Muscle of back (tissue), 13 donors: ENCODE measurements at places on chromosomes 11 and 22.

DNA sequence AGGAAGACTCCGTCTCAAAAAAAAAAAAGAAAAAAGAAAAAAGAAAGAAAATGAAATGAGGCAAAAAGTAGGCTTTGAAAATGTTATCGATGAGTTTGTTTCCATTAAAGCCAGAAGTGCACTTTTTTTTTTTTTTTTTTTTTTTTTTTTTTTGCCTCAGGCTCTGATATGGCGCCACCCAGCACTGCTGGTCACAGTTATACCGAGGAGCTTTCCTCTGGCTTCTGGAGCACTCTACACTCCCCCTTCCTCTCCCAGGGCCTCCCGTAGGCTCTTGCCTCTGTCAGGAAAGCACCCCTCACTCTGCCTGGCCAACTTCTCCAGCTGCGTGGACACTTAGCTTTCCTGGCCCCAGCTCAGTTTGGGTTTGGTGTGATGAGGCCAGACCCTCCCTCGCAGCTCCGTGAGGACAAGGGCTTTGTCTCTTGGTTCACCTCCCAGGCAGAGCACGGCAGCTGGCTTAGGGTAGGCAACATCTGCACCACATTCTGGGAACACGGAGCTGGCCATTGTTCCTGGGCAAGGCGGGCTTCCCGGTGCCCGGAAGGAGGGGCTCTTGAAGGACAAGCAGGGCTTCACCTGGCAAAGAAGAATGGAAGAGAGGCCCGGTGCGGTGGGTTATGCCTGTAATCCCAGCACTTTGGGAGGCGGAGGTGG is 16.9 kb downstream of the FADS2 start:
- DNase-seq, result no peak

DNA sequence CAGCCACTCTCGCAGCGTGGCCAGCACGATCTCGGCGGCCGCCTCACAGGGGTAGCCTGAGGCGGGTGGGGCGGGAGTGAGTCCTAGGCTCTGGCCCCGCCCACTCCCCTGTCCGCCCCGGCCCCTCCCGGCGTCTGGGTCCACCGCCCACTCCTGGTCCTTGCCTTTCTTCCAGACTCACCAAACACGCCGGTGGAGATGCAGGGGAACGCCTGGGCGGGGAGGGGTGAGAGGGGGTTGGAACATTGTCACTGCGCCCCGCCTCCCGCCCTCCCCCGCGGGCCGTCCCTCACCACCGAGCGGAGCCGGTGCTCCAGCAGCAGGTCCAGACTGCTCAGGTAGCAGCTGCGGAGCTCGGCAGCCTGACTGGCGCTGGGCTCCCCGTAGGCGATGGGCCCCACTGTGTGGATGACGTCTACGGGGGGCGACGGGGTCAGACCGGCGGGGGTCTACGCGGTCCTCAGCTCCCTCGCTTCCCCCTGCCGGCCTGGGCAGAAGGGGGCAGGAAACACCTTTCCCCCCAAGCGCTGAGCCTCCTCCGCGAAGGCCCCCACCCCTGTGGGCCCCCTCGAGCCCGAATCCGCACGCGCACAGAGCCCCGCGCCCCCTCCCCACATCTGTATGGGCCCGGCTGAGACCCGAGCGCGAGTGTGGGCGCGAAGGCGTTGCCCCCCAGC is 13.2 kb downstream of the OTUB1 start:
- no peak for DNase-seq

- DNase-seq, result peak; percentile 57
Observed at GRCh38 chr11:16612566-16613261, 125.7 kb upstream of the C11orf58 start.

- no peak for DNase-seq
Observed at GRCh38 chr22:44291674-44292360, 20.9 kb downstream of the SHISAL1 start.

- no peak for DNase-seq
Observed at GRCh38 chr22:22748297-22748743, 103.9 kb downstream of the GGTLC2 start.

GRCh38 chr22:19377565-19378343 is 53.8 kb downstream of the HIRA start:
- no peak for DNase-seq

GRCh38 chr22:25572708-25573171 is 8.3 kb downstream of the GRK3 start:
- no peak for DNase-seq

DNA sequence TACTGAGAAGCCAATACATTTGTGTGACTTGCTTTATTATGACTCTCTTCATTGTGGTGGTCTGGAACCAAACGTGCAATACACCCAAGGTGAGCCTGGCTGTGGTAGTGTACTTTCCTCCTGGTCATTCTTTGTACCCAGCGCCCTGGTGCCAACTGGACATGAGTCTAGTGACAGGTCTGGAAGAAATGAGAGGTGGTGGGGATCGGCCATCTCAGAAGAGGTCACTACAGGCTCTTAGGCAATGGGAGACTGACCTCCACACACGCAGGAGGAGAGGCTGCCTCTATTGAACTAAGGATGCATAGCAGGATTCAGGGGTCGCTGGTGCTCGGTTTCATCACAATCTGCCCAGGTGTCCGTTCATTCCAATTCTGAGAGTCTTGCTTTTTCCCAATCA is 56.4 kb upstream of the RTL6 start:
- DNase-seq, result no peak

GRCh38 chr22:32318361-32318760 is 39.3 kb upstream of the RFPL3 start:
- no peak for DNase-seq

GRCh38 chr22:40044870-40045834 is 50.4 kb downstream of the FAM83F start:
- peak; percentile 74 for DNase-seq

DNA sequence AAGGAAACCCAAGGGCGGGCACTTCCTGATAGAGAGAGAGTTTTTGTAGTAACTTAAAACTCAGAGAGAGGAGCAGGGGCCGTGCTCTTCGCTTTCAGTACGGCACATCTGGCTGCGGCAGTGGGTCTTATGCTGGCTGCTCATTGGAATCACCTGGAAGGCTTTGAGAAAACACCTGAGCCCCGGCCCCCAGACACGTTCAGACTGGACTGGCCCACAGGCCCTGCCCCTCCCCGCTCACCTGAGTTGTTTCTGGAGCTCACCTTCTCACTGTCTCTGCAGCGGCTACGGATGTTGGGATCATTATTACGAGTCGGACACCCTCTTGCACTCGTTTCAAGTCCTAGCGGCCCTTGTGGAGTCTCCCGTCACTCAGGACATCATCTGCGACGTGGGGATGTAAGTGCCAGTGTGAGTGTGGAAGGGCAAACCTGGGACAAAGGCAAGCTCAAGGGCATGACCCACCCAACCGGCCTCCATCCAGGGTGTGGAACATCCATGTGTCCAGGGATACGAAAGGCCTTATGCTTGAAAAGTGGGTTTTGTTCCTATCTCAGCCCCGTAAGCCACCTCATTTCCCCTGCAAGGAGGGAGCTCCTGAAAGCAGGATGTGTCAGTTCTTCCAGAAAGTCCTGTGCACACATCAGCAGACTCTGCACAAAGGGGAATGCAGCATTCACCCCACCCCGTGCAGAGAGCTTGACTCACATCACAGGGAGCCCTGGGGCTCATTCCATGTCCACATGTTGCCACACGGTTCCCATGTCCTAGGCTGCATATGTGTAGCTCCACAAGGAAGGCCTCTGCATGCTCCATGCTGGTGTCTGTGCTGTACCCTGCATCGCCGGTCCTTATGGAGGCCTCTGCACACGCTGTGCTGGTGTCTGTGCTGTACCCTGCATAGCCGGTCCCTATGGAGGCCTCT is 5.4 kb downstream of the NADSYN1 start:
- DNase-seq, result no peak

- DNase-seq, result no peak
Observed at GRCh38 chr11:124950601-124951330, 3.2 kb upstream of the CCDC15 start.

DNA sequence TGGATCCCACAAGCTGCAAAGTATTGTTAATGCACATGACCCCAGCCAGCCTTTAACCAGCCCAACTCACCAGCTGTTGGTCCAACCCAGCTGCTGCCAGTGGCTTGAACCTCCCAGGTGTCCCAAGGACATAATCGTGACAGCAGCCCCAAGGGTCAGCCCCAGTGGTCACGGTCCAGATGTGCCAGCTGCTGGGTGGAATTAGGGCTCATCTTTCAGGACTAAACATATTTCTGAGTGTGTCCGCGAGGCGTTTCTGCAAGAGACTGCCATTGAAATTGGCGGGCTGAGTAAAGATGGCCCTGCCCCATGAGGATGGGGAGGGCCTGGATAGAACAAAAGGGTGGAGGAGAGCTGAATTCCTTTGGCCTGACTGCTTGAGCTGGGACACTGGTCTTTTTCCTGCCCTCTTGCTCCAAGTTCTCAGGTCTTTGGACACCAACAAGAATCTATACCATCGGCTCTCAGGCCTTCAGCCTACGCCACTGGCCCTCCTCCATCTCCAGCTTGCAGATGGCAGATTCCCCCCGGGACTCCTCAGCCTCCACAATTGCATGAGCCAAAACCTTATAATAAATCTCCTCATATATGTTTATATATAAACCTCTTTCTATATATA is 240.2 kb downstream of the MN1 start:
- DNase-seq, result no peak

- DNase-seq, result no peak
Observed at GRCh38 chr22:31342389-31343140, 3.6 kb downstream of the PATZ1 start.
